HT-29 (cell line): ENCODE measurements at places on chromosomes 7 and 10. TPM values are rescaled to one million over a fixed set of nuclear protein-coding genes. Genes with fewer than 3 reads are reported as not detected.

Gene DGKI
- not detected in 2 replicates for total RNA-seq

Gene FAM241B
- total RNA-seq: 3.4 and 3.5 TPM in 2 replicates

Gene NANOS1
- 3.1 and 4.8 TPM in 2 replicates for total RNA-seq

Gene ARID5B
- total RNA-seq: 16.9 and 18.9 TPM in 2 replicates

Gene H2BK1
- not detected in 2 replicates for total RNA-seq

Gene ACTL6B
- 0.13 TPM in 1 of 2 replicates, not detected in the other for total RNA-seq

Gene BMPR1A
- total RNA-seq: 11.2 and 16.4 TPM in 2 replicates

Gene HOGA1
- 0.26 and 0.36 TPM in 2 replicates for total RNA-seq

Gene WNT8B
- 0.03 and 0.23 TPM in 2 replicates for total RNA-seq

Gene TMEM225B
- 0.05 TPM in 1 of 2 replicates, not detected in the other for total RNA-seq

Gene FXYD4
- not detected in 2 replicates for total RNA-seq

Gene SGCE
- not detected in 2 replicates for total RNA-seq

Gene CLDN3
- total RNA-seq: 413 and 446 TPM in 2 replicates

Gene TDRD1
- total RNA-seq: not detected in 2 replicates

Gene HOXA7
- 5.6 and 10.7 TPM in 2 replicates for total RNA-seq

Gene SPDYE5
- not detected in 2 replicates for total RNA-seq

Gene LIPM
- total RNA-seq: not detected in 2 replicates

Gene TYW1B
- total RNA-seq: 1.5 and 2.5 TPM in 2 replicates

Gene IRF5
- total RNA-seq: 17.9 and 19.1 TPM in 2 replicates

Gene COL28A1
- total RNA-seq: 0.08 and 0.44 TPM in 2 replicates

Gene CYP3A7
- 0.10 TPM in 1 of 2 replicates, not detected in the other for total RNA-seq

Gene ITPRID1
- 0.05 TPM in 1 of 2 replicates, not detected in the other for total RNA-seq

Gene NUTM2A
- total RNA-seq: 0.21 TPM in 1 of 2 replicates, not detected in the other

Gene PAX4
- total RNA-seq: 1.0 and 2.5 TPM in 2 replicates
